CD4-positive, alpha-beta T cell (primary cell): ENCODE measurements at places on chromosomes 3 and 15. TPM values are rescaled to one million over a fixed set of nuclear protein-coding genes. Genes with fewer than 3 reads are reported as not detected.

GRCh38 chr15:51131596-51132290, 37.0 kb upstream of the TNFAIP8L3 start:
- DNase-seq = no peak

- no peak for DNase-seq
Observed at GRCh38 chr3:175980486-175981090, 1121.5 kb downstream of the NAALADL2 start.

GRCh38 chr15:70095408-70096214, 2.1 kb downstream of the TLE3 start:
- peak; percentile 52 for DNase-seq

DNA sequence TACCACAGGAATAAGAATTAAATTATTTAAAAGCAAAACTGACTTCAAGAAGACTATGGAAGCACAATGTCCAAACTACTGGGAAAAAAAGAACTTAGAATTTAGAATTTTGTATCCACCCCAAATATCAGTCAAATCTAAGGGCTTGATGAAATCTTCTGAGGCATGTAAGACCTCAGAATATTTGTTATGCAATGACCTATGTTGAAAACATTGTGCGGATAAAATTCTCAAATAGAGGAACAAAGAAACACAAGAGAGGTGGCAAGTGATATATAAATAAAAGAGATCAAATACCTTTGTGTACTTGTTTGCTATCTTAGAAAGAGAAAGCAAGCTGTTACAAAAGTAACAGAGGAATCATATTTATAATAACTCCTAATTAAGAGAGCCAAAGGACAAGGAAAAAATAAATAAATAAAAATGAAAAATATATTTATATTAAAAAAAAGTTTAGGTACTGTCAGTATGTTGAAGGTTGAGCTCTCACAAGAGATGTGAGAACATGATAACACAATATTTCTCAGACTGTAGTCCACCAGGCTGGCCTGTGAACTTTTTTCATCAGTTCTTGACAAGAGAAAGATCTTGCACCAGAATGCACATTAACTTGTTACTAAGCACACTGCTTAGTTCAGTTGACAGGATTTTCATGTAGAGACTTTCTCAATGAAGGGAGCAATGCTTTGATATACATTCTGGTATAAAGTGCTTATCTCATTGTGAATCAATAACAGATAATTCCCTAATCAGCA, 50.0 kb downstream of the CPA3 start:
- DNase-seq = no peak

- DNase-seq = no peak
Observed at GRCh38 chr3:8967553-8967952, 4.3 kb upstream of the RAD18 start.

DNA sequence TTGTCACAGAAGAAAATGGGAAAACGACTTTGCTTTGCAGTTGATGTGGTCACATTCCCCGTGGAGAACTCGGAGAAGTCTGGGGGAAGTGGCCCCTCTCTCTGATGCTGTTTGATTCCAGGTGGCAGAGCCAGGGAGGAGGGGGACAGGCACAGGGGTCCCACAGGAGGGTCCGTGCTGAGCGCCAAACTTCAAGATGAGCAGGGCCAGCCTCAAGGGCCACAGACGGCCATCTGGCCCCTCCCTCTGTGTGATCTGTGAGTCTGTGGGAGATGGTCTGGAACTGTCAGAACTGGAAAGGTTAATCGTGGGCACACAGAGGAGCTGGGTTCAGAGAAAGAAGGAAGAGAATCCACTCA, 23.1 kb upstream of the CORO2B start:
- DNase-seq = no peak

DNA sequence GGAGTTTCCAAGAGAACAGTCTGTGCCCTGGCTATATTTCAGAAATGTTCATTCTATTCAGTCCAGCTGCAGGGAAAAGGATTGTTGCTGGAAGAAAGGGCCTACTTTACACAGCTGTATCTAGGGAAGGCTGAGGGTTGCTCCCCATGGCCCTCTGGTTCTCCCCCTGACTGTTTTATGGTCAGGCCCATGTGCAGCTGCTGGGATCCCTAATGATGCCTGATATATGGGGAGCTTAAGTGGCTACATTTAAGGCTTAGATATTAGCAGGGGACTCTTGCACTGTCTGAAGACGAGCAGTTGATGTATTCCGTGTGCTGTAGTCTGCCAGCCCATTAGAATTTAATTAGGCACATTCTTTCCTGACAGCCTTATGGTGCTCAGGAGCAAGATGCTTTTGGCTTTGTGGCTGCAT, 72.0 kb downstream of the FAM43A start:
- DNase-seq = no peak

DNA sequence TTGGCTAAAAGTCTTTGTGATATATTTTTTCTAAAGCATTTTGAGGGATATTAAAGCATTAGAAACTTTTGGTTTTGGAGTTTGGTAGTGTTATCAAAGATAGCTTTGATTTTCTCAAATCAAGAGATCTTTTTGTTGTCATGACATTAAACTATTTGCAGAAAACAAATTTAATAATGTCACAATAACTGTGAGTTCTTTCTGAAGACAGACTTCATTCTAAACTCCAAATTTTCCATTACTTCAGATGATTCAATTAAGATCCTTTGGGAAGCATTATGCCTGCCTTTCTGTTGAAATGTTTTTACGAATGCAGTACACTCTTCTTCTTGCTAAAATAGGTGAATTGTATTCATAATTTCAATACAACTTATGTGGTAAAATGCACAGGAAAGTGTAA, 145.4 kb downstream of the ALCAM start:
- no peak for DNase-seq

GRCh38 chr3:143120716-143121240, 1.2 kb downstream of the CHST2 start:
- peak; percentile 39 for DNase-seq

DNA sequence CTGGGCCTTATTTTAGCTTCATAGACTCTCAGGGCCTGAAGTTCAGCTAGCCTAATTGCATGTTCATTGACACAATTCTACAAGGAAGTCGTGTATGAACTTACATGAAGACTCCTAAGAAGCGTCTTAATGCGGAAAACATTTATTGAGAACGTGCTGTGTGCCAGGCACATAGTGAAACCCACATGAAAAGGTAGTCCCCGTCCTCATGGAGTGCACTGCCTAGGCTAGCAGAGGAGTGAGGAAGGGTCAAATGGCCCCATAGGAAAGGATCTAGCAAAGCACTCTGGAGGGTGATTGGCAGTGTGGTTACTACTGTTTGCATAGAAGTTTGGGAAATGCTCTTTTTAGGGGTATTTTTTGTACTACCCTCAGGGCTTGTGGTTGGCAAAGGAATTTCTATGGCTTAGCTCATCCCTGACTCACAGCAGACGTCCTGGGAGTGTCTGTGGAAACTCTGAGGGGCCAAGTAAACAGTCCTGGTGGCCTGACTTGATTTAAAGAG, 854 bp upstream of the NPTN start:
- no peak for DNase-seq

DNA sequence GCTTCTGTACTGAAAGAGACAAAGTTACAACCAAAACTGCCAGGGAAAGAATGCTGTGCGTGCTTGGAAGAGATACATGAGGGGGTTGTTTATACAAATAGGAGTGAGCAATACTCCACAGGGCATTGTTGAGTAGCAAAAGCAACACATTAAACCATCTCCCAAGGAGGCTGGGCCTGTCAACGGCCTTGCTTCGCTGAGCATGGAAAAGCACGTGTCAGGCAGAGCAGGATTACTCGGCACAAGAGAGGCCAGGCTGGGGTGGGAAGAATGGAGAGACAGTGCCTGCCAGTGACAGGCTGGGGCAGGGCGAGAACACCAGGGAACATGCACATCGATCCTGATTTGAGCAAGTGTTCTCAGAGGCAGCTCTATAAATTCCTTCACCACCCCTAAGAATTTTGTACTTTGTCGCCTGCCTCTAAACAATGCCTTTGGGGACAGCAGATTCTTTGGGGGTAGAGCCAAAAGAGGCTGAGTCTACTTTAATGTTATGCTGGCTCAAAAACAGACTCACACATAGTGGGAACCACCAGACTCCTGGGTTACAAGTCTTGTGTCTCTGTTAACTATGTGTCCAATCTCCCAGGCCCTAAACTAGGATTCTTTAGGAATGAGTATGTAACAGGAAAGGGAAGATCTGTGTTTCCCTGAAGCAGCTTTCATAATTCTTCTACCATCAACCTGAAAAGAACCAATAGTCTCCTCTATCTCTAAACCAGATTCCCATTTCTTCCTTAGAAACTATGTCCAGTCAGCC, 67.2 kb downstream of the LIPC start:
- DNase-seq = no peak

- DNase-seq = no peak
Observed at GRCh38 chr3:133994166-133994890, 35.4 kb downstream of the SLCO2A1 start.

DNA sequence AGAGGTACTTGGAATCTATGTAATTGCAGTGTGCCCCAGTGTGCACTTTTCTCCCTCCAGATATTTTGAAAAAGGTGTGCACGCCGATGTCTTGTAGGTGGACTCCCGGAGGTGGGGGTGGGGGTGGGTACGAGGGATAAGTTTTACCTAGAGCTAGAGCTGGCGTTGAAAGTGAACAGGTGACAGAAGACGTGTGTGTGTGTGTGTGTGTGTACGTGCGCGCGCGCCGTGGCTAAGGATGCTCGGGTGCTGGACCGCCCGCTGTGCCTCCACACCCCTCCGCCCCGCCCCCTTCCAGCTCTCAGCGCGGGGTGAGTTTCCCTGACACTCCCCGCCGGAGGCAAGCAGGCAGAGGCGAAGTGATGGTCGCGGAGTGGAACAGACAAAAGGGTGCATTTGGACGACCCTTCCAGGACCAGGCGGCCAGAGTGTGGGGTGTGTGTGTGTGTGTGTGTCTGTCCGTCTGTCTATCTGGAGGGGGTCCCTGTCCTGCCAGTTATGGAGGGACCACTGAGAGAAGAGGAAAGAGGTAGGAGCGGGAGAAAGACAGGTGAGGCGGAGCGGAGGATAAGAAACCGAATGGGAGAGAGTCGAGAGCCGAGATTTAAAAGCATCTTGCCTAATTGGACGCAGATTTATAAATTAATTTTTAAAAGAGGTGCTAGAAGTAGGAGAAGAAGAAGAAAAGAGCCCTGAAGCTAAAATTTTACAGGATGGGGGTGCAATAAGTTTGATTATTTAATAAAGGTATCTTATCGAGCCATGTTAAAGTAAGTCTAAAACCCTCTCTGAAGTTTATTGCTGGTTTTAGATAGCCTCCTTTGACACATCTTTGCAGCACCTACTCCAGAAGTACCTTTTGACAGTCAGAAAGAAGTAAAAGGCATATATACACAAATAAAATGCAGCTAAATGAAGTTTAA, 335.8 kb upstream of the THRB start:
- DNase-seq = no peak

DNA sequence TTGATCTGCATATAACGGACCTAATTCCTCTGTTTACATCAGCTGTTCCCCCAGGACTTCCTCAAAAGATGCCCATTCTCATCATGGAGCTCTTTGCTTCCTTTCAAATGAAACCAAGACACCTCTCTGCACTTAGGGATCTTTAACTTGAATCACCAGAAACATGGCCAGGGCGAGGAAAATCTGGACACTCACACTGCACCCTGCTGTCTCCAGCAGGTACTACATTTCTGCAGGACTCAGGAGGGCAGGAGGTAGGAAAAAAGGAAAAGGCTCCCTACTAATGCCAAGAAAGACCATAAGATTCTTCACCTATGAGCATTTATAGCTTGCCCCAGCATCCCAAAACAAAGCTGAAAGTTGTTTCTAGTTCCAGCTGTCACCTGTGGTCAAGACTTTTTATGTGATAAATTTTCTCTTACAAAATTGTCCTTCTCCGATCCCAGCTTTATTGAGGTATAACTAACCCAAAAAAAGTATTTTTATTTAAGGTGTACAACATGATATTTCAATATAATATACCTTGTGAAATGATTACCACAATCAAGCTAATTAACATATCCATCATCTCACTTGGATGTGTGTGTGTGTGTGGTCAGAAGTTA, 87.3 kb upstream of the C15orf61 start:
- no peak for DNase-seq

DNA sequence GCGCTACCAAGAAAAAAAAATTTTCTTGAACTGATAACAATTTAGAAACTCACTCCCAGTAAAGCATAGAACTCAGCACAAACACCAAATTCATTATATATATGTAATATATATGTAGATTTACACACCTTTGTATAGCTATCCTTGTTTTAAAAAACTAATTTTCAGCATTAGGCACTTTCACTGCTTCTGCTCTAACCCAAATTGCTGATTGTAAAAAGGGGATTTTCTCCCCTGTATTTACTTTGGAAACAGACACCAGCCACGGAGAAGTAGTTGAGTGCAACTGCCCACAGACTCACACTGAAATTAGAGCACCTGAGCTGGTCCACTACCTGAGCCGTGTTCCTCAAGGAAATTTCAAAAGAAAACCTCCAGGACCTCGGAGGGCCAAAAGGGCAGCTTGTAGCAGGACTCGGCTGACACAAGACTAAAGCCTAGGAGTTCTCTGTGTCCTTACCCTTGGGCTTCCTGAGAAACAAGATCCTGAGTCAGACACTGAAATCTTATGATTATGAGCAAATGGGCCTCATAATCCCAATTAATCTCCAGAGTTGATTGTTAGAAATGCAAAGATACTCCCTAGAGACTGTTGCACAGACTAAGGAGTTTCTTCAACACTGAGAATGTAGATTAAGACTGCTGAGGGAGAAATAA, 106.0 kb downstream of the TNIK start:
- no peak for DNase-seq

- DNase-seq = no peak
Observed at GRCh38 chr3:188261011-188261410, 107.1 kb downstream of the LPP start.

DNA sequence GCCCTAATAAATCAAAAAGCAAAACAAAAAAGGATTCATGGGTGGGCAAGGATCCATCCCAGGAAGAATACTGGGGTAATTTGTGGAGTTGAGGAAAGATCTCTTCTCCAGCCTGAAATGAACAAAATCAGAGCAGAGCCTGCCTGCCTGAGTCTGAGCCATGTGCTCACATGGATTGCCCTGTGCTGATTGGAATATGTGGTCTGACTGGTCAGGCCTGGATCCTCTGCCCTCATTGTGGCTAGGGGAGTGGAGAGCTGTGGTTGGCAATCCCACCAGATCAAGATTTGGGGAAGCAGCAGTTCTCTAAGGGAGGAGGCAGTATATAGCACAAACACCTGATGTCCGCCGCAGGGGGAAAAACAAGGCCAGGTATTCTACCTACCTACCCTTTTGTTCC, 6.8 kb upstream of the NUDT16 start:
- DNase-seq = no peak

GRCh38 chr3:150242220-150242936, 165.7 kb upstream of the TSC22D2 start:
- DNase-seq = no peak

ACTRT3 gene
- total RNA-seq = not detected

MYL3 gene
- total RNA-seq = not detected

SCN5A gene
- total RNA-seq = not detected

SEMA5B gene
- total RNA-seq = not detected

SCAANT1 gene
- total RNA-seq = 1.4 TPM

RASGRP1 gene
- total RNA-seq = 69.7 TPM

HAUS2 gene
- 28.2 TPM for total RNA-seq

MAPKAPK3 gene
- total RNA-seq = 16.6 TPM

MUC13 gene
- total RNA-seq = 0.47 TPM

OXTR gene
- total RNA-seq = 0.11 TPM
